ENCODE measurements at places on chromosomes 16 and 17.
A peak's percentile ranks its signal among the peaks of the same experiment; 100 is the strongest.

- DNase-seq, result no peak
Measured at GRCh38 chr17:57541472-57542394, 203.4 kb downstream of the CCDC182 start.

GRCh38 chr17:39700148-39700987, 504 bp downstream of the ERBB2 start:
- DNase-seq, result peak; percentile 70

- no peak for DNase-seq
Measured at GRCh38 chr17:77720946-77721845, 237.3 kb upstream of the TNRC6C start.

DNA sequence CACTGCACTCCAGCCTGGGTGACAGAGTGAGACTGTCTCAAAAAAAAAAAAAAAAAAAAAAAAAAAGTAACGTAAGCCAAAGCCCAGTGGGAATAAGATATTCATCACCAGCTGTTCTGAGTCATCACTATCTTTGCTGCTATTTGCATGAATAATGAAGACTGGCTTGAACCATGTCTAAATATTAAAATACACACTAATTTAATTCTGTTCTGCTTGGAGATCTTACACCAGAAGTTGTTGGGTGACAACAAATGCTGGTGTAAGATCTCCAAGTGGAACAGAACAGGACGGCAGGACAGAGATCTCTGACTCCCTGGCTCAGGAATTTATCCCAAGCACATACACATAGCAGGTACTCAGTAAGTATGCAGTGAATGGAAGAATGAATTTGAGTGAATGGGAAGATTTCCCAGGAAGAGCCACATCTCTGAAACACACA, 19.6 kb downstream of the DNAH17 start:
- DNase-seq, result no peak

DNA sequence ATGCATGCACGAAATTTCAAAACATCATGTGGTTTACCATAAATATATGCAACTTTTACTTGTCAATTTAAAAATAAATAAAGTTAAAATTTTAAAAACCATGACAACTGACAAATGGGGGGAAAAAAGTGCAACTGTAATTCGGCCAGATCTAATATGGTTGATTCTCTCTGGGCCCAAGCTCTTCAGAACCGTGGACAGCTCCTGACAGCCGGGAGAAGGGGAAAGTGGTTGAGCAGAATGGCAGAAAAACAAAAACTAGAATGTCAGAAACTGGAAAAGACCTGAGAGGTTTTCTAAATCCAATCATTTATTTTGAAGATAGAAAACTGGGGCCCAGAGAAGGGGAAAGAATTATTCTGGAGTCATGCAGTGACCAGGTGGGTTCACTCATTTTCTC, 126.6 kb downstream of the TMEM132E start:
- DNase-seq, result no peak

DNA sequence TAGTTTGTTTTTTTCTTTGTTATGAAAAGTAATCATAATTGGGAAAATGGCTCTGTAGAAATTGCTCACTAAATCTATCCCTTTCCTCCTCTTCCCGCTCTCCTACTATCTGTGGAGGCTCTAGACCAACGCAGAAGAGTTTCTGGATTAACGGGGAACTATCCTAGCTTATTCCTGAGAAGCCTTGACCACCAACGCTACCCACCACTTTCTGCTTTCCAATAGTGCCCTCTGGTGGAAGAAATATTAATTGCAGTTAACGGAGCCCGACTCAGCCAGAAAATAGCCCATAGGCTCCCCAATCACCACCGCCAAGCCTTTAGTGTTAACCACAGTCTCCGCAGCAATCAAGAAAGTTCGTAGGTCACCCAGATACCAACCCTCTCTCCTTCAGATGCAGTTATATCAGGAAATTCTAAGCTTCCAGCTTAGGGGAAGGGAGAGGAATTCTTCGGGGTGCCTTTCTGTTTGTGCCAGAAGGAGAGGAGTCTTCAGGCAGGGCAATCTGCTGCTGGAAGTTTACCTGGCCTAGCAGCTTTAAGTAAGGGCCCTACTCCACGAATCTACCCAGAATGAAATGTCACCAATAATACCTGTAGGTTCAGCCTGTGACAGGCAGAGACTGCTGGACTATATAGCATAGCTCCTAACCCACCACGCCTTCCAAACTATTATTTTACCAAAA, 23.0 kb upstream of the NSRP1 start:
- peak; percentile 88 for DNase-seq

DNA sequence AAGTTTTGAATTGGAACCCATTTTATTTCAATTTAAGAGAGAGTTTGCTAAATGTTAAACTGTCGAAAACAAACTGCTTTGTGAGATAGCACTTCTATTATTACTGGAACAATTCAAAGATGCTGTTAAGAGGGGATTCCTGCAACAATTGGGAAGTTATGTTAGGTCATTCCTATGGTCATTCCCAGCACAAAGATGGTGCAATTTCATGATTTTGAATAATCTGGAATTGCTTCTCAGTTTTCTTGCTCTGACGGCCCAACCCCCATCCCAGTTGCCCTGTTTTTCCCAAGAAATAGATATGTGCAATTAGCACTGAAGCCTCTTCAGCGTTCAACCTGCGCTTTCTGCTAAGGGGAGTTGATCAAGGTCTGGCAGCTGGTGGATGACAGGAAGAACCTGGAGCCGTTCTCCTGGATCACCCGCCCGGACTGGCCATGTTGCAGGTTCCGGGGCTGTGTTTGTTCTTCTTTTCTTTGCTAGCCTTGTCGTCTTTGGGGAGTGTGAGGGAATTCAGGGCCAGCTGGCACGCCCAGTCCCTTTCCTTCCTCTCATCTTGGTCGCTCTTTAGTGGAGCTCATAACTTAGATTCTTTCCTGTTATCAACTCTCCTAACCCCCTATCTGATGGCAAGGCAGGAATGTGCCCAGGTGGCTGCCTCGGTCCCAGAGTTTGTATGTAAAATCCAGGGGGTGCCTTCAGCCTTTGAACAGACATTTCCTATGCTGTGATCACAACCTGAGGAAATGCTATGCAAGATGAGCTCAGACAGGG, 29.0 kb upstream of the IRF8 start:
- no peak for DNase-seq

DNA sequence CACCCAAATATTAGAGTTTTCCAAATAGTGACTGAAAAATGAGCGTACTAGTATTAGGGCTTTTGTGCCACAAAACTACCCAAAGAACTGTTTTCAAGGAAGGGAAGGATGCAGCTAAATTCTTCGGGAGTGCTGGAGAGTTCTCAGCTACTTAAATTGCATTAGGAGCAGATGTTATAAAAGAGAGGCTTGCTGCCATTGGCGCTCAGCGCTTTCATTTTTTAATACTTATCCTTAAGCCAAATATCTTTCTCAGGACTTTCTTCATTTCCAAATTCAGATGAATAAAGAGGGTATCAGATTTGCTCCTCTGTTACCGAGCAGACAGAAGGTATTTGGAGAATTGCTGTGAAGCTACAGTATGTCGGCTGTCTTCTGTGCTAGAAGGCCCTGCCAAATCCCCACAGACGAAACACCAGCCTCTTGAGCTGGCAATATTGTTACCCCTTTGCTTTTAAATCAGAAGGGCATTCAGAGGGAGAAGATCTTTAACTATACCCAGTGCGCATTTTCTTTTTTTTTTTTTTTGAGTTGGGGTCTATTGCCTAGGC, 47.2 kb upstream of the CLEC18A start:
- DNase-seq, result no peak

GRCh38 chr16:85431431-85432124, 181.5 kb upstream of the GSE1 start:
- DNase-seq, result peak; percentile 80

GRCh38 chr16:3642397-3643094, 11.9 kb upstream of the DNASE1 start:
- DNase-seq, result peak; percentile 30

GRCh38 chr16:55949518-55949917, 74.3 kb upstream of the CES5A start:
- DNase-seq, result no peak

DNA sequence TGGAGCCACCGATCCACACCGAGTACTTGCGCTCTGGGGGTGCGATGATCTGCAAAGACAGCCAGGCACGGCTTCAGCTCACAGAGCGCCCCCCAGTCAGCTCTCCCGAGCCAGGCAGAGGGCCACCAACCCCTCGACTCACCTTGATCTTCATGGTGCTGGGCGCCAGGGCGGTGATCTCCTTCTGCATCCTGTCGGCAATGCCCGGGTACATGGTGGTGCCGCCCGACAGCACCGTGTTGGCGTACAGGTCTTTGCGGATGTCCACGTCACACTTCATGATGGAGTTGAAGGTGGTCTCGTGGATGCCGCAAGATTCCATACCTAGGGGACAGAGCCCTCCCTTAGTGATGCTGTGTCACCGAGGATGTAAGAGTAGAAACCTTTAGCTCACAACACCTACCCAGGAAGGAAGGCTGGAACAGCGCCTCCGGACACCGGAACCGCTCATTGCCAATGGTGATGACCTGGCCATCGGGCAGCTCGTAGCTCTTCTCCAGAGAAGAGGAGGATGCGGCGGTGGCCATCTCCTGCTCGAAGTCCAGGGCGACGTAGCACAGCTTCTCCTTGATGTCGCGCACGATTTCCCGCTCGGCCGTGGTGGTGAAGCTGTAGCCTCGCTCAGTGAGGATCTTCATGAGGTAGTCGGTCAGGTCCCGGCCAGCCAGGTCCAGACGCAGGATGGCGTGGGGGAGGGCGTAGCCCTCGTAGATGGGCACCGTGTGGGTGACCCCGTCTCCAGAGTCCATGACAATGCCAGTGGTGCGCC, 1.6 kb downstream of the ACTG1 start:
- DNase-seq, result no peak

DNA sequence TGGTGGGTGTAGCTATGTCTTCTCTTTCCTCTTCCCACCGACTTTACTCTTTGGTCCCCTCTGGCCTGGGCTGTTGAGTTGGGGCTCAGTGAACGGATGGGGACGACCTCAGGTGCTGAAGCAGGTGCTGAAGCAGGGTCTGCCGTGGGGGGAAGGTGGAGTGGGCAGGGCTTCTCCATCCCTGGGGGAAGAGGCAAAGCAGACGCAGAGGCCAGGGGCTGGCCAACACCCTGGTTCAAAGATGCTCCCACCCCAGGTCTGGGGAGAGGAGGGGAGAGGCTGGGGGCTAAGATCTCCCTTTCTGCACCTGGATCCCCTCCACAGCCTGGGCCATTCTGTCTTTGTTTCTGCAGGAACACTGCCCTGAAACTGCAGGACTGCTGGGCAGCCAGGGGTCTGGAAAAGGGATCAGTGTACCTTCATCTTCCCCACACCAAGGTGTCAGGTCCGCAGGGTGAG, 22.9 kb downstream of the ALOX12B start:
- DNase-seq, result no peak

DNA sequence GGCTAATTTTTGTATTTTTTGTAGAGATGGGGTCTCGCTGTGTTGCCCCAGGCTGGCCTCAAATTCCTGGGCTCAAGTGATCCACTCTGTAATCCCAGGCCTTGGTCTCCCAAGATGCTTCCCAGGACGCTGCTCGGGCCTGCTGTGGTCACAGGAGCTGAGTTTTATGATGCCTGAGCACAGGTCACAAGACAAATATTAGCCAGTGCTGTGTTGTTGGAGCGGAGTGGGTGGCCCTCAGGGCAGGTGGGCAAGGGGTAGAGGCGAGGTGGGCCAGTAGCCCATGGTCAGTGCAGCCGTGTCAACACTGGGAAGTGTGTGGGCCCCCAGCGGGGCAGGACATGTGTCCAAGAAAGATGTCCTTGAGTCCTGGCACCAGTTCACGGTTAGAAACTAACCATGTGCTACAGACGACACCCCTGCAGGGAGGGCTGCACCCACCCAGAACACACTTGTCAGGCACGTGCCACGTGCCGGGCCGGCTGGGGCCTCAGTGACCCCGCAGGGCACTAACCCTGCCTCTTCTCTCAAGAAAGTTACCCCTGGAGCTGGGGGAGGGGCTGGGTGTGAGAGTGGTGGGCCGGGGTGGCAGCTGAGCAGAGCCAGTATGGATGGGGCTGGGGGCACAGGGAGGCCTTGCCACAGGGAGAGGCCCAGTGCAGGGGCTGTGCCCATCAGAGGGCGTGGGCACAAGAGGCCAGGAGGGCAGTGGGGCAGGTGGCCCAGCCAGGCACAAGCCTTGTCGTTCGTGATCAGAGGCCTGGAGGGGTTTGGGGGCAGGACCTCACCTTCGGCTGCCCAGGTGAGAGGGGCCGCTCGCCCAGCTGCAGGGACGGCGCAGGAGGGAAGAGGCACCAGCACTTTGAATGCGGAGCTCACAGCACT, 103.1 kb upstream of the CHMP6 start:
- no peak for DNase-seq

- DNase-seq, result peak; percentile 61
Measured at GRCh38 chr16:3716831-3717234, 491 bp downstream of the TRAP1 start.

DNA sequence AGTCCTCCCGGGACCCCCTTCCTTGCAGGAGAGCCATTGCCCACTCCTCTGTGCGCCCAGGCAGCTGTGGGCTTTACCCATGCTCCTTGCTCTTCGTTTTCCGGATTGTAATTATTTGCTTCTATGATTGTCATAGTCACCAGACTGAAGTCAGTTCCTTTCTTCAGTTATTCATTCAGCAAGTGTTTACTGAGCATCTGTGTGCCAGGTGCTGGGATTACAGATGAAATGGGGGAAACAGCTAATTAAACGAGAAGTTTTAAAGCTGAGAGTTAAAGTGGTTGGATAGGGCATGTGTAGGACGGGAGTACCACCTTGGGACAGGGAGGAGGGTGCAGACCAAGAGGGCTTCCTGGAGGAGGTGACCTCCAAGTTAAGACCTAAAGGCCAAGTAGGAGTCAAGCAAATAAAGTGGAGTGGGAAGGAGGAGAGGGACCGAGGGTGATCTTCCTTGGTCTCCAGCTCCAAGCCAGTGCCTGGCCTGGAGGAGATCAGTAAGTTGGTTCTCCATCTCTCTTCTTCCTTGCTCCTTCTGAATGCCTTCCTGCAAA, 126.6 kb downstream of the OR1D5 start:
- DNase-seq, result no peak

DNA sequence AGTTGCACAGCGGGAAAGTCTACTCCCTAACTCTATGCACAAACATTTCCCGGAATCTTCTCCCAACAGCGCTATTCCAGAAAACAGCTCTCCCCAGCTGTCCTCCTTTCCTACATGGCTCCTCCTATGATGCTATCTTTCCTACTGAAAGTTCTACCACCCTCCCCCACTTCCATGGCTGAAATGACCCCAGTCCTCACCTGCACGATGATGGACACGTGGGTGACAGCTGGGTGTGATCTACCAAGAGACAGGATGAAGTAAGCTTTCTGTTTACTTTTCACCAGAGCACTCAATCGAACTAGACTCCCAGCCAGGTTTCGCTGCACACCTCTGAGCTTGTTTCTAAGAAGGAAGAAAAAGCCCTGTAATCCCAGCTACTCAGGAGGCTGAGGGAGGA, 10.7 kb downstream of the CTC1 start:
- no peak for DNase-seq

- DNase-seq, result no peak
Measured at GRCh38 chr17:28472871-28473497, 460 bp upstream of the SLC13A2 start.

GRCh38 chr16:86398201-86398600, 112.1 kb upstream of the FOXF1 start:
- no peak for DNase-seq
